ENCODE measurements at places on chromosomes 7 and 10. TPM values are rescaled to one million over a fixed set of nuclear protein-coding genes. Genes with fewer than 3 reads are reported as not detected.

DNA sequence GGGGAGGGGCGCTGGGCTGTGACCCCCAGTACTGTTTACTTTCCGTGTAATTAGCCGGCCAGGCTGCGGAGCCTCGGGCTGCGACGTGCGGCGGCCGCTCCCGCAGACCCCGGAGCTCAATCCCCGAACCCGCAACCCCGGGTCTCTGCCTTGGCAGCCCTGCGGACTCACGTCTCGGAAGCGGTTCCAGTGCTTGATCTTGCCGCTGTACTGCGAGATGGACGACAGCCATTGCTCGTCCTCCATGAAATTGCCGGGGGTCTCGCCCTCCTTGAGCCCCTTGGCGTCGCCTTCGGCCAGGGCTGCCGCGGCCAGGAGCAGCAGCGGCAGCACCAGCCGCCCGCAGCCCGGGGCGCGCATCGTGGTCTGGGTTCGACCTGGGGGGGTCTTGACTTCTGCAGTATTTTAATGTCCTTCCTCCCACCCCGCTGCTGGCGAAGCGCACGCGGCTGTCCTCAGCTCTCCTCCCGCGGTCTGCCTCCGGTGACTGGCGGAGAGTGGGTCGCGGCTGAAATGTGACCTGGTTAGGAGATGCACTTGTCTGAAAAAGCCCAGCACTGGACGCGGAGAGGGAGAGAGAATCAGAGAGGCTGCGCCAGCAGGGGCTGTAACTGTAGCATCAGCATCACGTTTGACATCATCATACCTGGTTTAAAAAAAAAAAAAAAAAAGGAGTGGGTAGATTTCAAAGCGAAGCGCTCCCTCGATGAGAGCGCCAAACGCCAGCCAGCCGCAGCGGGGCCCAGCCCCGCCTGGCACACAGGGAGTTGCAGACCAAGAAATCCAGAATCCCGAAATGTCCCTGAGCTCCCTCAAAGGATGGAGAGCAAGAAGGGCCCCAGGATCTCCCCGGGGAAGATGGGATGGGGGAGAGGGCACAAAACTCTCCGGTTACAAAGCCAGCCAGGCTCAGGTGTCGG is at the start of gene SPOCK2:
TSS of gene SPOCK2 (minus strand) at position 583 of the 920 bp plus-strand sequence. CDS start at position 360, 223 bp downstream.
- no peak for DNase-seq
- peaks cover 21% of the 10 kb centered on the region for H3K27me3 ChIP-seq
- H3K4me1 ChIP-seq: peaks cover 17% of the 10 kb centered on the region
- H3K36me3 ChIP-seq: peaks cover 5% of the 10 kb centered on the region
- peak within 1 kb of the TSS; percentile 78 for H3K27ac ChIP-seq

DNA sequence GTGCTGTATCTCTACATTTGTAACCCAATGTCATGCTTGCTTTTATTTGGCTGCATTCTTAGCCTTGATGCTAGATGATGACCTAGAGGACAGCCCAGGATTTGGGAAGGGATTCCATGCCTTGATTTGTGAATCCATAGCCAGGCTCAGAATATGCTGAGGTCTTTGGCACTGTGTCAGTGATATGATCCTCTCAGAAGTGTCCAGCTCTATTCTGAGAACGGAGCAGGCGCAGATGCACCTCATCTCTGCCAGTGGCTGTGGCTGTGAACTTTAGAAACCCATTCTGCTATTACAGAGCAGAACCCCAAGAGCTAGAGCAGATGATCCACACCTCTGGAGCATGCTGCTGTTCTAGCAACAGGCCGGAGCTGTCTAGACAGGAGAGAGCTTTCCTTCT is 212.8 kb downstream of the TRIL start:
- no peak for DNase-seq
- H3K27ac ChIP-seq: no peak overlapping the region
- H3K4me1 ChIP-seq: peaks cover 5% of the 10 kb centered on the region
- H3K36me3 ChIP-seq: no peaks in the 10 kb centered on the region

GRCh38 chr7:45717537-45718235 is 143.5 kb downstream of the ADCY1 start:
- H3K27me3 ChIP-seq: no peaks in the 10 kb centered on the region
- H3K27ac ChIP-seq: no peak overlapping the region
- DNase-seq: no peak
- H3K36me3 ChIP-seq: no peaks in the 10 kb centered on the region

Gene ANKRD30A
- total RNA-seq: not detected

Gene AIFM2
- 17.5 TPM for total RNA-seq

Gene HOXA5
- total RNA-seq: 16.1 TPM

DNA sequence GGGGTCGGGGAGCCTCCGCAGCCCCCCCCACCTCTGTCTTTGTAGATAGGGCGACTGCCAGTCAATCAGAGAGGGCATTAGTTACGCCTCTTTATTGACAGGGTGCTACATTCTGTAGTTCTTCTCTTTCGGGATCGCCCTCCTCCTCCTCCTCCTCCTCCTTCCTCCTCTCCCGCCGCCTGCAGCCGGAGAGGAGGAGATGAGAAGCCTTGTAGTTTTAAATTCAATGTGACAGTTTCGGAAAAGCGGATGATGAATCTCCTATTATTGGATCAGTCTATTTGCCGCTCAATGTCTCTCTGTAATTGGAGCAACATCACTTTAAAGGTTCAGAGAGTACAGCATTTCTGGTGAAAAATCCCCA is 587 bp upstream of the UNCX start:
- DNase-seq: no peak
- H3K27ac ChIP-seq: no peak overlapping the region
- peaks cover 88% of the 10 kb centered on the region for H3K27me3 ChIP-seq
- H3K4me1 ChIP-seq: no peaks in the 10 kb centered on the region
- no peak overlapping the region for H3K4me3 ChIP-seq

Gene MRC1
- total RNA-seq: 215 TPM

GRCh38 chr10:33638374-33638773 is 303.9 kb upstream of the NRP1 start:
- H3K36me3 ChIP-seq: no peaks in the 10 kb centered on the region
- no peaks in the 10 kb centered on the region for H3K4me1 ChIP-seq
- no peak for DNase-seq
- no peak overlapping the region for H3K27ac ChIP-seq
- H3K27me3 ChIP-seq: no peaks in the 10 kb centered on the region

Gene AKR1C4
- not detected for total RNA-seq

GRCh38 chr10:66925896-66926715 is at the start of gene LRRTM3:
Gene LRRTM3 (plus strand): TSS chr10:66926036.
- H3K27me3 ChIP-seq: peaks cover 69% of the 10 kb centered on the region
- H3K4me1 ChIP-seq: no peaks in the 10 kb centered on the region
- no peak within 1 kb of the TSS for H3K27ac ChIP-seq

Gene GPRIN2
- 39.8 TPM for total RNA-seq

Gene INHBA
- total RNA-seq: 16.7 TPM

All from left lung (tissue), 14 donors.